Esophagus muscularis mucosa (tissue), 4 donors: ENCODE measurements at places on chromosomes 6 and 20.

GRCh38 chr6:135831016-135831415, 20.5 kb upstream of the PDE7B start:
- DNase-seq = no peak

DNA sequence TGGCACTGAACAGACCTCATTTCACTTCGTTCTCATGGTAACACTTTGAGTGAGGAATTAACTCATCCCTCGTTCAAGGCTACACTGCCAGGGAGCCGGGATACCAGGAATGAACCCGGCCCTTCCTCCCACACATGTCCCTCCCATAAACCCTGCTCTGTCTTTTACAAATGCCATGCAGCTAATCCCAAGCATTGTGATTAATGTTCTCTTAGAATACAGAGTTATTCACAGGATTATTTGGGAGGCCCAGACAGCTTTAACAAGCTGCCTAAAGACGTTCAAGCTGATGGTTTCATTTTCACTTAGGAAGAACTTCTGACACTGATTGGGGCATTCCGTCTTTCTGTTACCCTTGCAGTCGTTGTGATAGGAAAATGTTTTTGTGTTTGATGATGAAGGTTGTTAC, 42.5 kb upstream of the CD83 start:
- no peak for DNase-seq

DNA sequence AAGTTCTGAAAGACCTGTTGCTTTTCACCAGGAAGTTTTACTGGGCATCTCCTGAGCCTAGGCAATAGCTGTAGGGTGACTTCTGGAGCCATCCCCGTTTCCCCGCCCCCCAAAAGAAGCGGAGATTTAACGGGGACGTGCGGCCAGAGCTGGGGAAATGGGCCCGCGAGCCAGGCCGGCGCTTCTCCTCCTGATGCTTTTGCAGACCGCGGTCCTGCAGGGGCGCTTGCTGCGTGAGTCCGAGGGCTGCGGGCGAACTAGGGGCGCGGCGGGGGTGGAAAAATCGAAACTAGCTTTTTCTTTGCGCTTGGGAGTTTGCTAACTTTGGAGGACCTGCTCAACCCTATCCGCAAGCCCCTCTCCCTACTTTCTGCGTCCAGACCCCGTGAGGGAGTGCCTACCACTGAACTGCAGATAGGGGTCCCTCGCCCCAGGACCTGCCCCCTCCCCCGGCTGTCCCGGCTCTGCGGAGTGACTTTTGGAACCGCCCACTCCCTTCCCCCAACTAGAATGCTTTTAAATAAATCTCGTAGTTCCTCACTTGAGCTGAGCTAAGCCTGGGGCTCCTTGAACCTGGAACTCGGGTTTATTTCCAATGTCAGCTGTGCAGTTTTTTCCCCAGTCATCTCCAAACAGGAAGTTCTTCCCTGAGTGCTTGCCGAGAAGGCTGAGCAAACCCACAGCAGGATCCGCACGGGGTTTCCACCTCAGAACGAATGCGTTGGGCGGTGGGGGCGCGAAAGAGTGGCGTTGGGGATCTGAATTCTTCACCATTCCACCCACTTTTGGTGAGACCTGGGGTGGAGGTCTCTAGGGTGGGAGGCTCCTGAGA, at the start of gene HFE:
TSS of gene HFE (plus strand) at position 146 of the 832 bp plus-strand sequence. CDS start at position 158, 12 bp downstream.
- no peak for DNase-seq

DNA sequence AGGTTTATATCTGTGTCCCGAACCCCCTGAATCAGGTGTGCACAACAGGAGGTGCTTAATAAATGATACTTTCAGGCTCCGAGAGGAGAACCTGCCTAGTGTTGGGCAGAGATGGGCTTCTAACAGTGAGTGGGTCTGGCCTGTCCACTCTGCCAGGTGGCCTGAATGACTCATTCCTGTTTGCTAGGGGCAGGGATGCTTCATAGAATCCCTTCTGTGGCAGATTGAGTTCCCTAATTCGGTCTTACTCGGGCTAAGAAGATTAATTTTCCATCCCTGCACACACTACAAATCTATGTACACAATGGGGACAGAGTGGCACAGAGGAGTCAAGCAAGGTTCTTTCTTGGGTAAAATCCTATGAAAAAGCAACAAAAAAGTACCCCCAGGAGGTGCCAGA, 19.8 kb downstream of the SDC4 start:
- no peak for DNase-seq

- DNase-seq = no peak
Observed at GRCh38 chr6:63821442-63821841, 185.8 kb downstream of the PHF3 start.

GRCh38 chr6:31430449-31430848, 27.1 kb downstream of the MICA start:
- peak; percentile 72 for DNase-seq

GRCh38 chr20:49727894-49728885, 14.5 kb upstream of the B4GALT5 start:
- no peak for DNase-seq

GRCh38 chr6:31128093-31128676, 7.9 kb upstream of the CDSN start:
- DNase-seq = no peak

- DNase-seq = no peak
Observed at GRCh38 chr20:24070679-24071078, 82.1 kb upstream of the GGTLC1 start.

DNA sequence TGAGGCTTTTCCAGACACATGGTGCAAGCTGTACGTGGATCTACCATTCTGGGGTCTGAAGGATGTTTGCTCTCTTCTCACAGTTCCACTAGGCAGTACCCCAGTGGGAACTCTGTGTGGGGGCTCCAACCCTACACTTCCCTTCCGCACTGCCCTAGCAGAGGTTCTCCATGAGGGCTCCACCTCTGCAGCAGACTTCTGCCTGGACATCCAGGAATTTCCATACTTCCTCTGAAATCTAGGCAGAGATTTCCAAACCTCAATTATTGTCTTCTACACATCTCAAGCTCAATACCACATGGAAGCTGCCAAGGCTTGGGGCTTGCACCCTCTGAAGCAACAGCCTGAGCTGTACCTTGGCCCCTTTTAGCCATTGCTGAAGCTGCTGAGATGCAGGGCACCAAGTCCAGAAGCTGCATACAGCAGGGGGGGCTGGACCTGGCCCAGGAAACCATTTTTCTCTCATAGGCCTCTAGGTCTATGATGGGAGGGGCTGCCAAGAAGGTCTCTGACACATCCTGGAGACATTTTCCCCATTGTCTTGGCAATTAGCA, 11.6 kb downstream of the PDSS2 start:
- DNase-seq = no peak

- no peak for DNase-seq
Observed at GRCh38 chr20:16438100-16438499, 135.1 kb downstream of the KIF16B start.

GRCh38 chr6:36219081-36219480, 22.5 kb downstream of the BRPF3 start:
- no peak for DNase-seq

DNA sequence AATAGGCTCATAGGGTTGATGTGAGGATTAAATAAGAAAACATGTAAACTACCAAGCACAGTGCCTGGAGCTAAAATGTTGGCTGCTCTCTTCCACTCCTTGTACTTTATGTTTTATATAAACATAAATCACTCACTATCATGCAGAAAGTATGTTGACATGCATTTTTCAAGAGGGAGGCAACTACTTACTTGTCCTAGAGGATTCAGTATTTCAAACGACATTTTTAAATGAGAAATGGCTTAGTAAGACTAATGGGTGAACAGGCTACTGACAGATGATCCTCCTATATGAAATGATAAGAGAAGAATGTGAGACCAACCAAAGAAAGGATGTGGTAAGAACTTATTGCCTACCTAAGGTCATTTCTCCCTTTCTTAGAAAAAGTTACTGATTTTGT, 21.0 kb downstream of the LATS1 start:
- no peak for DNase-seq

DNA sequence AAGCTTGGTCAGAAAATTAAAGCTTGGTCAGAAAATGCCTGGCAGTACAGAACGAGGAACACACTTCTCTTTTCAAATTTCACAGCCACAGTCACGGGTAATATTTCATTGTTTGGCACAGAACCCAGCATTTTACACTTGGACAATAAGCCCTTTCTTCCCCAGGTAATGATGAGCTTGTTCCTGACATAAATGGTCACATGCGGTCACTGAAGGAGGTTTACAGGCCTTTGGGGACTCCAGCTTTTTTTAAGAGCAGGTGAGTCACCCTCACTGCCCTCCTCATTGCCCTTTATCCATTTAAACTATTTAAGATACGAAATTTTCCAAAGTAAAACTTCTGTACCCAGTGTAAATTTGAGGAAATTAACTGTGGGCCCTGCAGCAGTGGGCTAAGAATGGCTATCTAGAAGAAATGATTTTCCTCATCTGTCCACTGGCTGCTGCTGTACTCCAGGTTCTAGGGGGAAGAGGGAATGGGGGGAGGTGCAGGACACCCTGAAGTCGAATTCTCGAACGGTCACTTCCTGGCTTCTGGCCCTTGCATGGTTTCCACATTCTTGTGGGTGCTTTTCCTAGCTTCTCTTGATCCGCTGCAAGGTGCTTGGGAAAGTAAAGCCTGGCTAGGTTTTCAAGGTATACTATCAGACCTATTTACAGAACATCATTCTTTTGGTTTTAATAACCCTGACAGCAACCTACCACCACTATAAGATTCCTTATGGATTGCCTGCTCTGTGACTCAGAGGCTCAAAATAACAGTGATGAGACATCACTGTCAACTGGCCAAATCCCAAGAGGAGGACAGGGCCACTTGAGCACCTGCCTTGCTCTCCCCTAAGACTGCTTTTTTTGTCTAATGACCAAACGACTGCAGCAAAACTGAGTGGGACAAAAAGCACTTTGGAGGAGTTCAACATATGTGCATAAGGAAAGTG, 75.8 kb downstream of the PREP start:
- no peak for DNase-seq

DNA sequence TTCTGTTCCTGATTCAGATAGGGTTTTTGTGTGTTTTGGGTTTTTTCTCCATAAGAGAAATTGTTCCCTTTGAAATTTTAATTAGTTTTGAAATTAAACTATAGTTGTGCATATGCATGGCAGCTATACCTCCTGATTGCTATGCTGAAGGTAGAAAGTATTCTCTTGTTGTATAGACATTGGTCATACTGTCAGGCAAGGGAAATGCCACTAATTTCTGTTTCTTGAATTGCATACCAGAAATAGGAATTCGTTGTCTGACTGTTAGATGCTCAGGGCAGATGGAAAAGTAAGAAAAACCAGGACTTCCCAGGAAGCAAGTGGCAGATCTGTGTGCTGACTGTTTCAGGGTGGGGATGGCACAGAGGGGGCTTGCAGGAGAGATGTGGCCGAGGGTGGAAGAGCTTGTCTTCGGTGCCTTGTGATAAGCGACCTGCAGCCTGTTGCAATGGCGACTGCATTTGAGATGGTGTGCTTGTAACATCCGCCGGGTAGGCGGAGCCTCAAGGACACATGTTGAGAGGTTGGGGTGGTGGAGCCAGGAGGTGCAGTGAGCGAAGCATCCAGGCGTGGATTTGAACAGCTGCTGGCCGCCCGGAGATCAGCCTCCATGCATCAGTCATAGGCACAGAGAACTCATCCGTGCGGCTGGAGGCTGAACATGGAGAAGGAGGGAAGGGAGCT, 42.8 kb downstream of the RREB1 start:
- DNase-seq = no peak

DNA sequence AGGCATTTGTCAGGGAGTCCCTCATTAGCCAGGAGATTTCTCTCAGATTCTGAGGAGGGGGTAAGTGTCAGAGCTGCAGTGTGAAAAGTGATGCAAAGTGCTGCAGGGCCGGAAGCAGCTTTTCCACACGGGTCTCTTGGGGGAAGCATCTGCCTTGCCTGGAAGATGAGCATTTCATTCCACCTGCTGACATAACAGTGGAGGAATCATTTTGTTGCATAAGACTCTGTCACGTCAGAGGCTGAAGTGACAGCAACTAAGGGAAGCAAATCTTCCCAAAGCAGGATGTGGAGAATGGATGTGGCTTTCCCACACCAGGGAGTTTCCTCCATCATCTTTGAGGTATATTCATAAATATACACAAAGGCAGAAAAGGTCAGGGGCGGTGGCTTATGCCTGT, 22.8 kb downstream of the DCBLD1 start:
- DNase-seq = no peak
